OCI-LY7 (cell line): ENCODE measurements at places on chromosomes 7 and 10. TPM values are rescaled to one million over a fixed set of nuclear protein-coding genes. Genes with fewer than 3 reads are reported as not detected.

The ANKRD30A gene
- total RNA-seq = not detected in 2 replicates

- DNase-seq = no peak
Measured at GRCh38 chr10:131147301-131147975, 164.1 kb downstream of the TCERG1L start.

The NUDT1 gene
- total RNA-seq = 78.2 and 88.4 TPM in 2 replicates

DNA sequence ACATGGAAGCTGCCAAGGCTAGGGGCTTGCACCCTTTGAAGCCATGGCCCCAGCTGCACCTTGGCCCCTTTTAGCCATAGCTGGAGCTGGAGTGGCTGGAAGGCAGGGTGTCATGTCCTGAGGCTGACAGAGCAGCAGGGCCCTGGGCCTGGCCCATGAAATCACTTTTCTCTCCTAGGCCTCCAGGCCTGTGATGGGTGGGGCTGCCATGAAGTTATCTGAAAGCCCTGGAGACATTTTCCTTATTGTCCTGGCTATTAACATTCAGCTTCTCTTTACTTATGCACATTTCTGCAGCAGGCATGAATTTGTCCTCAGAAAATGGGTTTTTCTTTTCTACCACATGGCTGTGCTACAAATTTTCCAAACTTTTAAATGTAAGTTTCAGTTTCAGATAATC, 106.9 kb upstream of the ELMO1 start:
- no peak for DNase-seq

The TMEM60 gene
- total RNA-seq = 23.5 and 29.7 TPM in 2 replicates

The DOCK1 gene
- total RNA-seq = not detected in 2 replicates

DNA sequence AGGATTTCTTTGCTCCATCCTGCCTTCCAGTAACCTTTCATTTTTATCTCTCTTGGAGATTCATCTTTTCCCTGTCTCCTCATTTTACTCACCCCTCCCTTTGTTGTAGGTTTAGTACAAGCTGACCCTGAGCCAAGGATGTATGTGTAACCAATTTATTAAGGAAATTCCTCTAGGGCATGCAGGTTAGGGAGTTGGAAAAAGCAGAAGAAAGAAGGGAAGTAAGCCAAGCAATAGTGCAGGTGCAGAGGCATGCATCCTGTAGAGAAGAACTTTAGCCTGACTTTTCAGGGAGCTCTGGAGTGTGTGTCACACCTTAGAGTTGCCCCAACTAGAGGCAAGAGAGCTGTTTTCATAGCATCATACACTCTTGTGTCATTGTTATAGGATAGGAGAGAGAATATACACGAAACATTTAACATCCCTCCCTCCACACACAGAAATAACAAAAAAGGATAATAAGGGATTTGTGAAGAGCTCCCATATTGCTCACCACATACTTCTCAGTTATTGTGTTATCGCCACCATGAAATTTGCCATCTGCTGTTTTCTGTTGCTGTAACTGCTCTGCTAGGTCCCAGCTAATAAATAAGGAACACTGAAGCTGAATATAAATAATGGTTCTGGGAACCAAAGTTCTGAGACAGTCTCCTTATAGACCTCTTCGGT, 21.8 kb upstream of the SEMA3C start:
- DNase-seq = no peak

The HOXA1 gene
- 7.2 and 8.2 TPM in 2 replicates for total RNA-seq

The CACNA2D1 gene
- not detected in 2 replicates for total RNA-seq

GRCh38 chr10:80041162-80041561, 37.3 kb upstream of the TMEM254 start:
- no peak for DNase-seq

The GHRHR gene
- total RNA-seq = not detected in 2 replicates

DNA sequence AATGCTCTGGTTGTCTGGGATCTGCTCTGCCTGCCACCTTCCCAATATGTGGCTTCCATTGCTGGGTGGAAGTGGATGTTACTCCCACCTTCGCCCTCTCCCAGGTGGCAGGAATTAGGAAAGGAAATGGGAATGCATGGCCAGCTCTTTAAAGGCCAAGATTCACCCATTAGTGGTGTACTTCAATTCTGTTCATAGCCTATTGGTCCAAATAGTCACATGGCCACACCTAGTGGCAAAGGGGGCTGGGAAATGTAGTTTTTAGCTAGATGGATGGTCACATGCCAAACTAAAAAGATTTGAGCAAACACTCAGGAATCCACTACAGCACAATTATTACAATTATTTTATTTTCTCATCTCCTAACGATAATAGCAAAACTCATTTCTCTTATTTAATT, 135.1 kb downstream of the NPY start:
- DNase-seq = peak; percentile 24

The ALOX5 gene
- 139 and 169 TPM in 2 replicates for total RNA-seq

The FAM25C gene
- not detected in 2 replicates for total RNA-seq

GRCh38 chr10:69650589-69651261, 20.7 kb downstream of the FAM241B start:
- DNase-seq = no peak

The NEURL1 gene
- not detected in 2 replicates for total RNA-seq
